ENCODE measurements at places on chromosomes 2 and 18. TPM values are rescaled to one million over a fixed set of nuclear protein-coding genes. Genes with fewer than 3 reads are reported as not detected.

- DNase-seq = no peak
These were observed 73.2 kb upstream of the NETO1 start for GRCh38 chr18:72940986-72941385.

DNA sequence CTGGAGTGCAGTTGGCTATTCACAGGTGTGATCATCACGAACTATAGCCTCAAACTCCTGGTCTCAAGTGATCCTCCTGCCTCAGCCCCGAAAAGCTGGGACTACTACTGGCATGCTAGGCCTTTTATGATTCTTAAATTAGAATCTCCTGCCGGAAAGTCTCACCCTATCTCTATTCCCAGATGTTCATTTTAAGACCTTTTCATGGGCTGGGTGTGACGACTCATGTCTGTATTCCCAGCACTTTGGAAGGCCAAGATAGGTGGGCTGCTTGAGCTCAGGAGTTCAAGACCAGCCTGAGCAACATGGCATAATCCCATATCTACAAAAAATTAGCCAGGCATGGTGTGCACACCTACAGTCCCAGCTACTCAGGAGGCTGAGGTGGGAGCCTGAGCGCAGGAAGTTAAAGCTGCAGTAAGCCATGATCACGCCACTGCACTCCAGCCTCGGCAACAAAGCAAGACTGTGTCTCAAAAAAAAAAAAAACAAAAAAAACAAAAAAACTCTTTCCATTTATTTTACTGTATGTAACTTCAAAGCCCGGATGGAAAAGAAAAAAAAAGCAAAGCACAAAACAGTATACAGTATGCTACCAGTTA, 8.1 kb downstream of the PPP4R3B start:
- no peak for DNase-seq

DNA sequence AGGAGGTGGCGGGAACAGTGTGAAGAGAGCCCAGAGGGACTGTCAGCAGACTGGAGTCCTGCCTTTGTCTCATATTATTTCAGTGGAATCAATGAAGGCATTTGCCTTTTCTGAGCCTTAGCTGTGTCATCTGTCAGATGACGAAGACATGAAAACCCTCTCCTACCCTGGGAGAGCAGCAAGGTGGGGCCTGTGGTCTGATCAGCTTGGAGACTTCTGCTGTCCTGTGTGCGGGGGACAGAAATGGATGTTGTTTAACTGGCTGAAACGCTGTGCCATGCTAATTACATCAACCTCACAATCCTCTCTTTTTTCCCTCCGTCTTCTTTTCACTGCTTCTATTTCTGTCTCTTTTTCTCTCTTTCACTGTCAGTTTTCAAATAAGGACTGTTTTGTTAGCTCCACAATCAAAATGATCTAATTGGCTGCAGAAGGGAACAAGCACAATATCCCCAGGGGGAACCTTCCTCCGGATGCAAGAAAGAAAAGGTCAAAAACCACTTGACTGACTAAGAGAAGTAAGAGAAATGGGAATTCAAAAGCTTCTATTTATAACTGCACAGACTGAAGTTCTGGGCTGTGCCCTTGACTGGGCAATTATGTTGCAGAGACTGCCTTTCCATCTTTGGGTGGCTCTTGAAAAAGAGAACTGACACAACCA, 340.1 kb downstream of the CLIP4 start:
- no peak for DNase-seq

Gene CCDC68
- total RNA-seq = 8.0 TPM

Gene ELOA2
- total RNA-seq = not detected
